ENCODE measurements at places on chromosomes 6 and 20. TPM values are rescaled to one million over a fixed set of nuclear protein-coding genes. Genes with fewer than 3 reads are reported as not detected.

- DNase-seq: peak; percentile 61
Observed at GRCh38 chr20:16662467-16662866, 67.4 kb upstream of the SNRPB2 start.

GNRH2 gene
- polyA plus RNA-seq: 0.31 TPM

FOXS1 gene
- polyA plus RNA-seq: 4.2 TPM

GRCh38 chr6:51322505-51322904 is 503.8 kb downstream of the TFAP2B start:
- DNase-seq: no peak

RNF146 gene
- 57.4 TPM for polyA plus RNA-seq

DNA sequence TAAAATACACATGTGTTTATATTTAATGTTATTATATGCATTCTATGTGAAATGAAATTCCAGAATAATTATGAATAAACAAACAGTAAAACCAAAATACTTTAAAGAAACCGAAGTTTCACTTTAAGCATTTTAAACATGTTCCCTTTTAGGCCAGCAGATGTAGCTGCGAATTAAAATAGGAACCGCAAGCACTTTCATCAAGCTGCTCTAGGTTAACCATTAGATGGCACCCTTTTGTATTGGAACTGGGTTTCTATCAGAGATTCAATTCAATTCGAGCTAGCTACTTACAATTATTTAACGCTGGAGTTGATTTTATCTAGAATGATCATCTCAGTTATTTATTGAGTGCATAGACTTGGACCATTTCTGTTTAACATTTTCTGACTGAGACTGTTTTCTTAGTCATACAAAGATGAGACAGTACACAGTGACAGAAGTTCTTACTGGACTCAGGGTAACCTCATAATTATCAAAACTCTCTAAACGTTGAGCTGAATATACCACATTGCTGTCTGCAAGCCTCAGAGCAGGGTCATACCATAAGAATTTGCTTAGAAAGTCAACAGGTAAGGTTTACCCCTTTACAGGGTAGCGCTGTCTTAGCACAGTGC is 8.5 kb downstream of the TMEM242 start:
- peak; percentile 60 for DNase-seq

GRCh38 chr6:100593522-100593921 is 128.8 kb upstream of the SIM1 start:
- DNase-seq: no peak

GRCh38 chr6:32166411-32167061 is 2.1 kb downstream of the EGFL8 start:
- no peak for DNase-seq

SNAP25 gene
- 7.6 TPM for polyA plus RNA-seq

- DNase-seq: no peak
Observed at GRCh38 chr20:35478804-35479472, 23.5 kb downstream of the CEP250 start.

DNA sequence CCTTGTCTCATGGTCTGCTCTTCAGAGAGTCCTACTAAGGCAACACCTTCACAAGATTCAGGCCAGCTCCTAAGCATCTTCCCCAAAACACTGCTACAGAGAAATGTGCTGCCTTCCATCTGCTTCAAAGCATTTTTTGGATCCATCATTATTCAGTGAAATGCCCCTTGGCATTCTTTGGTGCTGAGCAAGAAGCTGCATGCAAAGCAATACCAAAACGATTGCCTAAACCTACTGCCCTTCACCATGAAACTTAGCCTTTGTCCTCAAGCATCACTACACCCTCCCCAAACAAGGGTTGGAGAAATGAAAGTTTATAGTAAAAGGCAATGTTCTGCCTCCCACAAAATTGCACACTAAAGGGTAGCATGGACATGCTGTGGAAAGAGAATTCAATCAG is 93.5 kb downstream of the SNAP25 start:
- no peak for DNase-seq

LRRC1 gene
- polyA plus RNA-seq: 10.0 TPM

DNA sequence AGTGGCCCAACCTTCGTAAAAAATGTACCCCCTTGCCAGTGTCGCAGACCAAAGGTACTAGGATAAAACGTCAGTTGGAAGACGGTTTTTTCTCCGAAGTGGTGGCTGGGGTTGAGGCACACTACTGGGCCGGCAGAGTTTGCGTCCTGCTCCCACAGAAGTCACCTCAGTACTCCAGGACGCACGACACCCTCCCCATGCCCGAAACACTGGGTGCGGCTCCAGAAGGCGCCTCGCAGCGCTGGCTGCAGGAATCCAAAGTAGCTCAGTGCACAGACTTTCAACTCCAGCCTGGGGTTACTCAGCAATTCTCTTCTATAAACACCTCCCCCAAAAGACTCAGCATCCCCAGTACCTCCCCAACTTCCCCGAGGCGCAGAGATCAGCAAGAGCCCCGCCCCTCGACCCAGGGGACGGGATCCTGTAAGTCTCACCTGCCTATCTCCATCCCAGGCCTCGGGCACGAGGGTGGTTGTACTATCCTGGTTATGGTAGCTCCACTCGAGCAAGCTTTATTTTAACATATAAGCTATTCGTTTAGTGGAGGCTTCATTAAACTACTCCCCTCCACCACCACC is 88.2 kb downstream of the ZFP64 start:
- peak; percentile 31 for DNase-seq

- DNase-seq: peak; percentile 52
Observed at GRCh38 chr6:113052506-113052905, 705.4 kb downstream of the RFPL4B start.

DNA sequence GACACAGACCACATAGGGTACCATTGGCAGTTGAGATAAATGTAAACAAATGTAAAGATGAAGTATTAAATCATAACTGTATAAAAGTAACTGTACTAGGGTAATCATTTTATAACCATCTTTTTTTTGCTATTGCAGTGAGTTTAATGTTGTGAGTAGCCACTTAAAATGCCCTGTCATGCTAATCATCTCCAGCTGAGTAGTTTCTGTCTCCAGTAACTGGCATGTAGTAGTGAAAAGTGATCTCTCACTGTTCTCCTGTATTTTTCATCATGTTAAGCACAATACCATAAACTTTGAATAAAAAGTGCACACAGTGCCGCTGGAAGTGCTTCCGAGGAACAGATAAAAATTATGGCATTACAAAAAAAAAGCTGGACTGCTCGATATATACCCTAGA is 45.0 kb upstream of the OPRM1 start:
- DNase-seq: peak; percentile 7

KCNK16 gene
- not detected for polyA plus RNA-seq

DNA sequence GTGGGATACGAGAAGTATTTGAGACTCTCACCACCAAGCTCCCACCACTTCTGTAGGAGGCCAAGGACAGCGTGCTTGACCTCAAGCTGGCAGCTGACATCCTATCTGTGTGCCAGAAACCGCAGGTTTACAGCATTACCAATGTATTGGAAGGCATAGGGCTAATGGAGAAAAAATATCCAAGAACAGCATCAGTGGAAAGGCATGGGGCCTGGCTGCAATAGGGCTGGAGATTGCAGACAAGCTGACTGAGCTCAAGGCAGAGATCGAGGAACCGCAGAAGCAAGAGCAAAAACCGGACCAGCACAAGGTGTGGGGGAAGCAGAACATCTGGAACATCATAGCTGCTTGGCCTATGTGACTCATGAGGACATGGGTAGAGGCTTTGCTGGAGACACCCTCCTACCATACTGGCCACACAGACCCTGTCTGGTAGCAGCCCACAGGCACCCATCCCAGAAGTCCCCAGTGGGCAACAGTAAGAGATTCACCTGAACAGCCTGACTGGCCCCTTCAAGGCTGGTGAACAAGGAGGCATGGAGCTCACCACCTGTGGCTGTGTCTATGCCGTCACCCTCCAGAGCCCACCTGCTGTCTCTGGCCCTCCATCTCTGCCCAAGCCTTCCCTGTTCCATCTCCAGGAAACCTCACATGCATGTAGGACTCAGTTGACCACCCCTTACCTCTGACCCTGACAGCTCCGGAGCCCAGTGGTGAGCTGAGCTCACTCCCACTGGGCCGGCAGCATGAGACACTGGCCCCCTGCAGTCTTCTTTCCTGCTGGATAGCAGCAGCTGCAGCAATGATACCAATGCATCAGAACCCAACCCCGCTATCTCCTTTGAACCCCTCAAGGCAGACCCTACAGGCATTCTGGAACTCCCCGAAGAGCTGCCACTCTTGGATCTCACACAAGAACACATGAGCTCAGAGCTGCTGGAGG is 171.1 kb downstream of the KIF6 start:
- no peak for DNase-seq

DNA sequence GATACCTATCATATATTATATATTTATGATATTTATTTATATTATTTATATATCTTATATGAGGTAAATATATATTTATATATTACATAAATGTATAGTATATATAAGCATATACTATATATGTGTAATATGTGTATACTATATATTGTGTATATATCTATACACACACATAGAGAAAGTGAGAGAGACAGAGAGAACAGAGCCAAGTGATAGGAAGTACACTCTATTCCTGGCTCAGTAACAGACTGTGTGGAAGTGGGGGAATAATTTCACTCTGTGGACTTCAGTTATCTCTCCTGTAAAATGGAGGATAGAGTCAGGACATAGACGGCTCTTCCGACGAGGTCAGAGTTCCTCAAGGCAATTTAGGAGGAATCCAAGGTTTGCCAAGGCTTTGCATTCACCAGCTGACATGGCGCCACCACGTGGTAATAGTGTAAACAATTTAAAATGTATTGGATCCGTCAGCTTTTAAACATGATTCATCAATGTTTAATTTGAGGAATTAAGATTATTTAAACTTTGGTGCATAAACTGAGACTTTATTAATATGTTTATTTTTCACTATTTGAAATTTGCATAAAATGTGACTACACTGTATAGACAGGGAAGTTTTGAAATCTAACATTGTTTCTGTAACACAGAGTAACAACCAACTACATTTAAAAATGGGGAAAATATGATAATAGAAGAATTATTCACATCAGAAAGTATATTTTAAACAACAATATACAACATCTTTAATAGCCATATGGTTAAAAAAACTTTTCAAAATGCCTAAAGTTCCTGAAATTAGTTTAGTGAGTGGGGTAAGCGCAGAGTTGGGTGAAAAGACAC is 75.4 kb upstream of the TMEM244 start:
- DNase-seq: peak; percentile 51

DNA sequence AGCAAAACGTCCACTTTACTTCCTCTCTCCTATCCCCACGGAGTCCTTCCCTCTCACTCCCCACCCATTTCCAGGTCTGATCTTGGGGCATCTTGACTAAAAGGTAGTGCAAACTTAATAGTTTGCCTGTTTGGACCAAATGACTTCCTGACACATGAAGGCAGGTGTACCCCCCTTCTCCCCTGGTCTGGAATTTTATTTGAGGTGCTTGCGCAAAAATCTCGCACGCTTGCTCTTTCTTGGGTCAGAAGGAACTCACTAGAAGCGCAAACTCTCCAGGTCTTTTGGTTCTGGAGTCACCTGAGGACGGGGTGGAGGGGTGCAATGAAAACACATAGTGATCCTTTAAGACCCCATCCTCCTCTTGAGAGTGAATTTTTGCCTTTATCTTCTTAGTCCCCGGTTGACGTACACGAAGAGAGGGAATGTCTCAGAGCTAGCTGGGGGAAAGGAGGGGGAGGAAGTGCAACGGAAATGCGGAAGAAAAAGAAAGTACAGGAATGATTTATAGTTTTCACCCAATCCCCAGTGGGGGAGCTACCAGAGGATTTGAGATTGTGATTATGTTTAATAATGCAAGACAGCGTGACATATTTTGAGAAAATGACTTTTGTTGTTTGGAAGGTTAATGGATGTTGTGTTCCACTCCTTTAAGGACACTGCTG is 4.9 kb downstream of the ADGRB3 start:
- DNase-seq: peak; percentile 16

DNA sequence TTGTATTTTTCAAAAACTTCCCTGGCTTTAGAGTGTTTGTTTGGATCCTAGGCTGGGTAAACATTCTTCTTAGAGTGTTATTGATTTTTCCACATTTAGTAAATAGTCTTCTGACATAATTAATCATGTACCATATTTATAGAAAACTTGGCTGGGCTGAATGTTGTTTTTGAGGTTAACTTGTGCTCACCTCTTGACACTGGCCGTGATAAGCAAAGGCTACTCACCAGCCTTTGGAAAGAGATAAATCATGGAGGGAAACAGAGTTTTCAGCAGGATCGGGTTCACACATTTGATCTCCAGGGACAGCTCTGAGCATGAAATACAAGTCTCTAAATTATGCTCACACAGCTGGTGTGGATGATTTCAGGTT is 6.2 kb upstream of the CD93 start:
- no peak for DNase-seq

- no peak for DNase-seq
Observed at GRCh38 chr20:50506270-50506579, 4.0 kb upstream of the PTPN1 start.

GRCh38 chr6:38955861-38956260 is 92.7 kb upstream of the GLP1R start:
- DNase-seq: no peak

DNA sequence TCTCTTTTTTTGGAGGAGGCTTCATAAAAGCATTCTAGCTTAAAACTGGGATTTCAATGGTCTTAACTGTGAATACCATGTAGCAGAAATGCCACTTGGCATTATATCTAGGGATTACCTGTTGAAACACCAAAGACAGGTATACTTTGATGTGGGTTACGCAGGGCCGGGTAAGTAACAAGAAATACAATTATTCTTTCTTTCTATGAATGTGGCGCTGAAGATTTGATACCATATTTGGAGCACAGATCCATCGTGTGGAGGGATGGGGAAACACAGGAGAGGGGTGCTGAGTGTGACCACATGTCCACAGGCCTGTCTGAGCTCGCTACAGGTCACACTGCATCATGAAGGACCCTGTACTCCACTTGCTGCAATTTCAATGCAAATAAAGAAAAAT is 257.8 kb downstream of the GMPR start:
- DNase-seq: no peak

GABRR1 gene
- 1.1 TPM for polyA plus RNA-seq

GNAS-AS1 gene
- polyA plus RNA-seq: 2.2 TPM

ELOVL2 gene
- polyA plus RNA-seq: 2.5 TPM

DNA sequence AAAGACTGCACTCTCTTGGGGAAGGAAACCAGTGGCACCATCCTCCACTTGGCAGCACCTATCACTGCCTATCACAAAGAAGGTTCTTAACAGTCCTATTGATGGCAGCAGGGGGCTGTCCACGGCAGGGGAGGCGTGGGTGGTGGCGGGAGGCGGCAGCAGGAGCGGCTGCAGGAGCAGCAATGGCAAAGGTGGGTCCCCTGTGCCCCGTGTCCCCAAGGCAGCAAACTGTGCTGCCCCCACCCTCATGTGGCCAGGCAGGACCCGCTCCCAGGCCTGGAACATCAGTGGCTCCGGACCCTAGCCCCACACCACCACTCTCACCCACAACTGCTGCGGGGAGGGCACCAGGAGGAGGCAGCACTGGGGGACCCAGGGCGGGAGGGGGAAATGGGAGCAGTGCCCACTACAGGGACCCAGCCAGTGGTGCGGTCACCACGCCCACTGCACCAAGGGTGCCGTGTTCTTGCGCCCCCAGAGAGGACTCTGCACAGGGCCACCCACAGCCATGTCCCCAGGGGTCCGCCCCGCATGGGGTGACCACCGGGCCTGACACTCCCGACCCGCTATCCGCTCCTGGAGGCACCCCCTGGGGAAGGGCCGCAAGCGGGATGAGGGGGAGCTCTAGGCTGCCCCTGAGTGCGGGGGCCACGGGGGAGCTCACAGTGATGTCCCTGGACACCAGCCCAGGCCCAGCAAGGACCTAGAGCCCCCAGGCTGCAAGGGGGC is 54.6 kb downstream of the GMDS start:
- DNase-seq: no peak

HSPA12B gene
- 23.1 TPM for polyA plus RNA-seq
